ENCODE measurements at places on chromosomes 4 and X.

DNA sequence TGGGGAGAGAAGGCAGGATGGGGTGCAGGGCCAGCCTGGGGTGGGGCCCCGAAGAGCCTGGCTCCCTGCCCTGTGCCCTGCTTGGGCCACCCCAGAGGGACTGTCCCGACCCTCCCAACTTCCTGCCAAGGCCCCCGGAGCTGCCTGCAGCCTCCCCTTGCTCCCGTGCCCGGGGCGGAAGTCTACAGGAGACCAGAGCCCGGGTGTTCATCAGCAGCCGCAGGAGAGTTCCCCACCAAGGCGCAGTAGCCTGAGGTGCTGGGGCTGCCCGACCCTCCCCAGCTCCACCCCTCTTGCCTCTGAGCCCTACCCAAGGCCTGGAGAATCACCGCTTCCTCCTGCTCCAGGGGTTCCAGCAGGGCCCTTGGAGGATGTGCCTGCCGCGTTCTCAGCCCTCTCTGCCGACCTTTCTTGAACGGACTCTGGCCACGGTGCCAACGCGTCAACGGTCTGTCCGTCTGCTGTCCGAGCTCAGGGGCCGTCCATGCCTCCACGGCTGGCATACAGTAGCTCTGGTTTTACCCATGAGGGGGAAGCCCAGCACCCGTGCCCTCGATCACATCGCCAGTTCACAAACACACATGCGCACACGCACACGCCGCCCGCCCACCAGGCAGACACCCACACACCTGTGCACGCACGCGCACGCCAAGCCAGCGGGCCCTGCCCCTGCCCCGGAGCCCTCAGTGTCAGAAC, 36.0 kb upstream of the SPON2 start:
- DNase-seq: no peak

- DNase-seq: no peak
Measured at GRCh38 chrX:74216421-74216820, 87.6 kb upstream of the ZCCHC13 start.

GRCh38 chr4:72205298-72205697, 173.5 kb downstream of the NPFFR2 start:
- DNase-seq: no peak

GRCh38 chrX:71540801-71541200, 7.9 kb downstream of the OGT start:
- DNase-seq: no peak

DNA sequence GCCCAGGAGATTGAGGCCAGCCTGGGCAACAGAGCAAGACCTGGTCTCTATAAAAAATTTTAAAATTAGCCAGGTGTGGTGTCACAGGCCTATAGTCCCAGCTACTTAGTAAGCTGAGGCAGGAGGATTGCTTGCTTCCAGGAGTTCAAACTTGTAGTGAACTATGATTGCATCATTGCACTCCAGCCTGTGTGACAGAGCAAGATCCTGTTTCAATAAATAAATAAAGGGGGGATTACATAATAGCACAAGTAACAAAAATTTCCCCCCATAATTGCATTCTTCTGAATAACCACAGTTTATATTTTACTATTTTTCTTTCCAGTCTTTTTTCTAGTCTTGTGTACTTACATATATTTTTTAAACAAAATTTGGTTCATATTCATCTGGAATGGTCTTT, 135.6 kb downstream of the CHIC2 start:
- DNase-seq: no peak

DNA sequence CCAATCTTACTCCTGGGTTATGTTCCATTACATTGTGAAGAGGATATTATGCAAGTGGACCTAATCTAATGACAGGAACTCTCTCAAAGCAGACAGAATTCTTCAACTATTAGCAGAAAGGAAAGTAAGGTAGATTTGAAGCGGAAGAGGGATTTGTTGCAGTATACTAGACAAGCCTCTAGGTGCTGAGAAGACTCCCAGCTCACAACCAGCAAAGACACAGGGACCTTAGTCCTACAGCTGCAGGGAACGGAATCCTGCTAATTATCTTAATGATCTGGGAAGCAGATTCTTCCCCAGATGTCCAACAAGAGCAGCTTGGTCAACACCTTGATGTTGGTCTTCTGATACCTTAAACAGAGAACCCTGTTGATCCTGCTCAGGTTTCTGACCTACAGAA, 73.6 kb downstream of the STK32B start:
- DNase-seq: no peak

- peak; percentile 27 for DNase-seq
Measured at GRCh38 chr4:128863312-128864075, 54.0 kb downstream of the JADE1 start.

DNA sequence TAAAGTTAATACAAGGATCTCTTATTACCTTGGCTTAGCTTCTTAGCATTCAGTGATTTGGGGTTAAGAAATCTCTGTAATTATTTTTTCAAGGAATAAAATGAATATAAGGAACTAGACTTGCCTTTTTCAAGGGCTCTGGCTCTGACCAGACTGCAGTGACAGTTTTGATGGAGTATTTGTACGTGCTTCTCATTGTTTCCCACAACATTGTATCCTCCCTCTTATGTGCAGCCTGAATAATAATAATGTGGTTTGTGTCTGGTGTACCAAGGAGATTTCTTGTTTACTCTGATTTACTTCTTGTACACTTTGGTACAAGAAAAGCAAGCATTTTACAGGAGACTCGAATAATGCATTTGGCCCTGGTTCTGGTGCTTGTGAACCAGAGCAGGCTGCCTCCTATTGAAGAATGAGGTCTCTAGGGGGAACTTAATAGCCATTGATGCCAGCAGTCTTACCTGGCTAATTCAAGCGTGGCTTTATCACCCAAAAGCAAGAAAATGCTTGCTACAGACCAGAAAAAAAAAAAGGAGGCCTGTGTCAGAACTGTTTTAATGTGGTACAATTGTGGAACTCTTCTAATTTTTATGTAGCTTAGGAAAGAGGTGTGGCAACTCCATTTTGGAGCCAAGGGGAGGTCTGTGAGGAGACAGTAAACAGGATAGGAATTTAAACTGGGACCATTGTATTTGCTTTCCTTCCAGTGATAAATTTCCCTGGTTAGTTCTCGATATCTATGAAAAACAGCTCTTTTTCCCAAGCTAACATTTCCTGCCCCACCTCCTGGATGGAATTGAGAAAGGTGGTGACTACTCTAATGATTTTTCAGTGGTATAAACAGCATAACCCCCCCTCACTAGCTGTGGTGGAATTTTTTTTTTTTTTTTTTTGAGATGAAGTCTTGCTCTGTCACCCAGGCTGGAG, 5.6 kb downstream of the OTC start:
- DNase-seq: no peak
